ENCODE measurements at places on chromosomes 1 and 21.
A peak's percentile ranks its signal among the peaks of the same experiment; 100 is the strongest.

- no peak for DNase-seq
Observed at GRCh38 chr1:39085174-39085573, 59.0 kb downstream of the NDUFS5 start.

DNA sequence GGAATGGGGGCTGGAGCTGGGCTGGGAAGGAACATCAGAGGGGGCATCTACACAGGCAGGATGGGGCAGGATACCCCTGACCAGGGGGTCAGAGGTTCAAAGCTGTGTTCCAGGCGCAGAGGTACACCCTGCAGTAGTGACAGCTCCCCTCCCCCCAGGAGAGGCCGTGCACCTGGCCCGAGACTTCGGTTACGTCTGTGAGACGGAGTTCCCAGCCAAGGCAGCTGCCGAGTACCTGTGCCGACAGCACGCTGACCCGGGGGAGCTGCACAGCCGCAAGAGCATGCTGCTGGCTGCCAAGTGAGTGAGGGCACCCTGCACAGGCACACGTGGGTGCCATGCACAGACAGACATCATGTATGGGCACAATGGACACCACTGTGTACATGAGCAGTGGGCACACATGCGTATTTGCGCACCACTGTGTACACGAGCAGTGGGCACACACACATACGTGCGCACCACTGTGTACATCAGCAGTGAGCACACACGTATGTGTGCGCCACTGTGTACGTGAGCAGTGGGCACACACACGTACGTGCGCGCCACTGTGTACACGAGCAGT, 17.4 kb downstream of the TFAP2E start:
- DNase-seq = no peak

DNA sequence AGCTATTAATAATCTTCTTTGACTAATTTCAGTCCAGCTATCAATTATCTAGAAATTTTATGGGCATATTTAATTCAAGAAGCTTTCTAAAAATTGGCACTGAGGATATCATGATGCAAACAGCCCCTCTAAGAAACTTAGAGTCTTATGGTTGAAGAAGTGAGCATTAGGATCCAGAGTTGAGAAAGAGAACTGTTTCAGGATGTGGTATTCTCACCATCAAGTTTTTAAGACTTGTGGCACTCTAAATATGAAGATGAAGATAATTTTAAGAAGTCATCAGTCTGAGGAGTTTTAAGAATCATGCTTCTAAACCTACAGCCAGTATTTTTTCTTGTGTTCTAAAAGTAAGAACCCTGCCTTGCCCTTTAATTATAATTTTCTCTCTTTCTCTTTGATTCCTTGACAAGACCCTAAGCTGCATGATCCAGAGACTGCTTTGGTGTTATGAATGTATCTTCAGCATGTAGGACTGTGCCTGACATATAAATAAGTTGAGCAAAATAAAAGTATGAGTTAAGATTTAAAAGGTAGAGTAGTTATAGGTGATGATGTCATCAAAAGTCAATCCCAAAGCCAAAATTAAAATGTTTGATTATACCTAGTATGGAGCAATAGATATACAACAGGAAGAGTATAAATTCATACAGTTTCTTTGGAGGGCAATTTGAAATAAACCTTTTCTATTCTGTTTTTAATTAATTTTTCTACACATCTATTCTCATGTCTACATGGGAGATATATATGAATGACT, 39.1 kb downstream of the RPS6KC1 start:
- no peak for DNase-seq

DNA sequence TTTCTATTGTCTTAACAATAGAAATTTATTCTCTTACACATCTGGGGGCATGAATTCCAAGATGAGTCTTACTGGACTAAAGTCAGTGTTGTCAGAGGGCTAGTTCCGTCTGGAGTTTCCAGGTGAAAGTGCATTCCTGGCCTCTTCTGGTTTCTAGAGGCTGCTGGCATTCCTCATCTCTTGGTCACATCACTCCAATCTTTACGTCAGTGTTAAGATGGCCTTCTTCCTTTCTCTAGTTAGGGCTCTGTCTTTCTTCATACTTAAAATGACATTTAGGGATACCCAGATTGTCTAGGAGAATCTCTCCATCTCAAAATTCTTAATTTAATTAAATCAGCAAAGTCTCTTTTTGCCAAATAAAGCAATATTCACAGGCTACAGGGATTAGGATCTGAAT, 13.3 kb upstream of the PDC start:
- no peak for DNase-seq

DNA sequence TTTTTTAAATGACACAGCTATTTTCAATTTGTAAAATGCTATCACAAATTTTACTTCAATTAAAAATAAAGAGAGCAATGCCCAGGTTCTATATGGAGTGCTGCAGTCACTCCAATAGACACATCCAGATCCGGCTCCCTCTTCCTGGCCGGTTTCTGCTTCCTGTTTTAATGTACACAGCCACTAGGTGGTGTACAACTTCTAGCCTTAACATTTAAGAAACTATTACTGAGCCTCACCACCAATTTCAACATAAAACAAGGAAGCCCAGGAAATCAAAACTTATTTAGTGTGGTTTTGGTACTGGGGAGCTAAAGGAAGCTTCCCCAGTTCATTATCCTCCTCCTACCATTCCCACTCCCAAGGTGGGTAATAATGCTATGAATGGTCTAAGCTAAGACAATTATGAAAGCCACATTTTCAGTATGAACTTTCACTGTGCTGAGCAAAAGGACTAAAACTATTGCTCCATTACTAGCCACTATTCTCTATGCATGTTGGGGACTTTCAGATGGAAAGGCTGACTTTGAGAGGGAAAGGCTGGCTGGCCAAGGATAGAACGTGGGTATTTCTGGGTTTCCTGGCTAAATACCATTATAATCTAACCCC, 25.5 kb upstream of the MTMR11 start:
- peak; percentile 90 for DNase-seq

GRCh38 chr1:24186993-24187790, at the start of gene IFNLR1:
TSS of gene IFNLR1 (minus strand) at chr1:24187289. CDS start at chr1:24187248, 41 bp downstream.
- peak; percentile 41 for DNase-seq

GRCh38 chr1:216051071-216051470, 372.2 kb downstream of the USH2A start:
- no peak for DNase-seq

DNA sequence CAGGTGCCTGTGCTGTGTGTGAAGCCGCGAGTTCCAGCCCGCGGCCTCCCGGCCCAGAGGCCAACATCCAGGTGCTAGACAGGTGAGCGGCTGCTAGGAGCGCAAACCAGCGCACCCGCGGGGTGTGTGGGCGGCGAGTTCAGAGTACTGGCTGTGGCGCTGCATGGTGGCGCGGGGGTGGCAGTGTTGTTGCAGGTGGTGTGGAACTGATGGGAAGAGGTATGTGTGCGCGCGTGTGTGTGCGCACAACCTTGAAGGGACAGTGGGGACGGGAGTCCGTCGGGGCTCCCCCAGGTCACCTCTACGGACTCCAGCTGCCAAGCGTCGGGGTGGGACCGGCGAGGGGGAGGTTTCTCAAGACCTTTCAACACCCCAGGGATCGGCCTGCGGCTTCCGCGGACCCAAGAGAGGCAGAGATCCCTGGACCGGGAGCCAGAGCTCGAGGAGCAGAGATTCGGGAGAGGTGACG, 433 bp upstream of the DMBX1 start:
- DNase-seq = no peak

DNA sequence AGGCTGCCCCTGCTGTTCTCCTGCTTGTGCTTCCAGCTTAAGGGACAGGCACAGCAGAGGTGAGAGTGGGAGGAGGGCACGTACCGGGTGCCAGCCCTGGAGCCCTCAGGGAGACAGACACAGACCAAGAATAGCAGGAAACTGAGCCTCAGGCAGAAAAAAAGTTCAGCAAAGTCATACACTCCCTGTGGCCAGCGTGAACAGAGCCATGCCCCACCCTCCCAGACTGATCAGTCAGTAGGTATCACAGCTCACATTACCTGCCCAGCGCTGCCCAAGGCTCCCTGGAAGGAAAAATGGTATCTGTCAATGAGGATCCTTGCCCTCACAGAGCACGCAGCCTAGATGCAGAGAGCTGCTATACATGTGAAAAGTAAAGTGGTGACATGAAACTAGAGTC, 1.3 kb downstream of the UBL4B start:
- no peak for DNase-seq

GRCh38 chr1:97778718-97779117, 142.1 kb downstream of the DPYD start:
- peak; percentile 33 for DNase-seq

DNA sequence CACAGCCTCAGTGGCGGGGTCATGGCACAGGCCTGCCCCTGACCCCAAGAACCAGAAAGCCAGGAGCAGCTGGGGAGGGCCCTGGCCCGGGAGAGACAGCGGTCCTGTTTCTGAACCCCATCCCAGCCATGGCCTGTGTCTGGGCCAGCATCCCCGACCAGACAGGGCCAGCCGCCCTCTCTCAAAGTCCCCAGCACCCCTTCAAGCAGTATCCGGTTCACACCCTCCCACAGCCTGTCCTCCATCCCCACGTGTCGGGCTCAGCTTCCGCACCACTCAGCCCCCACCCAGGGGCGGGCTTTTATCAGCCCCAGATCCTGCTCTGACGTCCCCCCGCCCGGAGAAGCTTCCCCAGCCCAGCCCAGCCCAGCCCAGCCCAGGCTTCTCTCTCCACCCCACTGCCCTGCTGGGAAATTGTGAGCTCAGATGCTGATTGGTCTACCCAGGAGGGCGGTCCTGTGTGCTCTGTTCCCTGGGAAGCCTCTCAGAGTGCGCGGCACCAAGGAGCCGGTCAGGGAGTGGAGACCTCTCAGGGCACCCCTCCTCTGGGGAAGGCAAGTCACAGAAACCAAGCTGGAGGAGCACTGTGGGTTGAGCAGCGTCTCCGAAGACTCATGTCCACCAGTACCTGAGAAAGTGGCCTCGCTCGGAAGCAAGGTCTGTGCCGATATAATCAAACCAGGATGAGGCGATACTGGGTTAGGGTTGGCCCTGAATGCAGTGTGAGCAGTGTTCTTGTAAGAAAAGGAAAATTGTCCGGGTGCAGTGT, 4.7 kb upstream of the FAAP20 start:
- DNase-seq = peak; percentile 94

GRCh38 chr1:184223216-184223615, 163.6 kb upstream of the C1orf21 start:
- no peak for DNase-seq

- peak; percentile 35 for DNase-seq
Observed at GRCh38 chr1:40004857-40005256, 35.7 kb upstream of the CAP1 start.

GRCh38 chr1:109539676-109540075, at the start of gene GPR61:
TSS of gene GPR61 (plus strand) at chr1:109539872. CDS start at chr1:109543023, 3,151 bp downstream.
- DNase-seq = no peak

GRCh38 chr1:230124186-230125128, 57.4 kb downstream of the GALNT2 start:
- DNase-seq = no peak

- DNase-seq = no peak
Observed at GRCh38 chr1:6906783-6907182, 121.5 kb downstream of the CAMTA1 start.

GRCh38 chr1:14082331-14082730, 382.3 kb downstream of the PRDM2 start:
- DNase-seq = no peak
